Stimulated activated effector memory CD8-positive, alpha-beta T cell treated with anti-CD3 and anti-CD28 coated beads, Interleukin-12 subunit alpha, Interleukin-12 subunit beta, amount 100 ng/mL, for 72 hours (primary cell): ENCODE measurements at places on chromosomes 2 and 18.

DNA sequence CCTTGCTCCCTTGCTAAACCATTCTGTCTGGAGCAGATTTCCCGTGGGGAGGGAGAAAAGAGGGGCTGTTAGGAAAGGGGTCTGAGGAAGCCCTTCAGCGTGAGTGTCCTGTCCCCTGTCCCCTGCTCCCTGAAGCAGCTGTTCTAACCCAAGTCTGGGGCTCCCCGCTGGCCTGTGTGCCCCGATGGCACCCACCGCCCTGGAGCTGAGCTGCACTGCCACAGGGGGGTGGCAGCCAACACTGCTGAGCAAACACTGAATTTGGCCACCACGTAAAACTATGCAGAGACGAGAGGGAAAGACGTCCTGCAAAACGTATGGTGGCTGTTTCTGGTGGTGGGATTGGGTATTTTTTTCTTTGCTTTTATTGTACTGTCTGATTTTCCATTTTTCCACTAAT is 17.9 kb downstream of the KCNG2 start:
- no peak for DNase-seq

DNA sequence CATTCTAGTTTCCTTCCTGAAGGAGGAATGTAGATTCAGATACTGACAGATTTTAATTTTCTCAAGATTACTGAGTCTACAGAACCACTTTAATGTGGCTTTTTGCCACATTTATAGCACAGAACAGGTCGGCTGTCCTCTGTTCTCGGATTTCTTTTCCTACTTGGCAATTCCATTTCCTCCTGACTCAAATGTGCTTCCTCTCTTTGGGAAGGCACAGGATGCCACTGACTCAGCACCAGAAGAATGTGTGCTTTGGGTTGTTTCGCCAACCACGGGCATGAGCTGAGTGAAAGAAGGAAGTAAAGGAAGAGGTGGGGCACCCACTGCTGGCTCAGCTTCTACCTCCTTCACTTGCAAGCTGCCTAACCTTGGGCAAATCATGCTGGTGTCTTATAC is 970.6 kb upstream of the ACVR2A start:
- DNase-seq: no peak

DNA sequence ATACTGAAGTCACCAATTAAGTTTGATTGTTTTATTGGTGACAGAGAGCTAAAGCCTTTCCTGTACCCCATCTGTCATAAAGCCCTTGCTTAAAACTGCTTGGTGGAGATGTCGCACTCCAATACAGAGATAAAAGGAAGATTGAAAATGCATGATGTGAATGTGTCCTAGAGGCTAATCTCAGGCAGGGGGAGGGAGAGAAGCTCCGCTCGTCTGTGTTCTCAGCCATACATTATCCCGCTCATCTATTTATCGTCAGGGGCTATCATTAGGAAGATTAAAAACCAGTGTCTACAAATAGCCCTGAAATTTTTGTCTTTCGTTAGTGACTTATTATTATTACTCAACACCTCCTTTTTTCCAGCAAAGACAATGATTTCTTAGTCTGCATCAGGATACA is 110.3 kb downstream of the CMPK2 start:
- no peak for DNase-seq

DNA sequence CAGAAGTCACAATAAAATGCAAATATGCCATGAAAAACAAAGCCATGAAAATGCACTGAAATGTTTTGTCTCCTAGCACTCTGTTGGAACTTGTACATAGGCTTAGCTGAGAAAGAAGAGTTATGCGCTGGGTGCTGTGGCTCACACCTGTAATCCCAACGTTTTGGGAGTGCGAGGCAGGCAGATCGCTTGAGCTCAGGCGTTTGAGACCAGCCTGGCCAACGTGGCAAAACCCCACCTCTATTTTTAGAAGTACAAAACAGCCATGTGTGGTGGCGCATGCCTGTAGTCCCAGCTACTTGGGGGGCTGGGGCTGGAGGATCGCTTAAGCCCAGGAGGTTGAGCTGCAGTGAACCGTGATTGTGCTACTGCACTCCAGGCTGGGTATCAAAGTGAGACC is 39.9 kb downstream of the IRS1 start:
- no peak for DNase-seq

- DNase-seq: no peak
Observed at GRCh38 chr2:10626837-10627236, 62.9 kb downstream of the NOL10 start.

DNA sequence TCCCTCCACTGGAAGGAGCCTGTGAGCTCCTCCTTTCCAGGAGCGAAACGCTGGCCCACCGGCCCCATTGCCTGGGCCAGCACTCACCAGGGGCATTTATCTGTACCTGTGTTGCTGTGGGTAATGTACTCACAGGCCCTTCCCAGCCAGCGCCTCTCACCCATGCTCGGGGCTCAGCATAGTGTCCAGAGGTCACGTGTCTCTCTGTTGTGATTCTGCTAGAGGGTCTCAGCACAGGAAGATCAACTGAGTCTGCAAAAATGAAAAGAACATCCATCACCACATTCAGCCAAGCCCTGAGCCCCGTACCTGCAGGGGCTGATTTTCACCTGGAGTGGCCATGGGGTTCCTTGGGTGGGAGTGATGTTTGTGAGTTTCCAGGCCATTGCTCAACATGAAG is 103.1 kb upstream of the TPO start:
- no peak for DNase-seq

DNA sequence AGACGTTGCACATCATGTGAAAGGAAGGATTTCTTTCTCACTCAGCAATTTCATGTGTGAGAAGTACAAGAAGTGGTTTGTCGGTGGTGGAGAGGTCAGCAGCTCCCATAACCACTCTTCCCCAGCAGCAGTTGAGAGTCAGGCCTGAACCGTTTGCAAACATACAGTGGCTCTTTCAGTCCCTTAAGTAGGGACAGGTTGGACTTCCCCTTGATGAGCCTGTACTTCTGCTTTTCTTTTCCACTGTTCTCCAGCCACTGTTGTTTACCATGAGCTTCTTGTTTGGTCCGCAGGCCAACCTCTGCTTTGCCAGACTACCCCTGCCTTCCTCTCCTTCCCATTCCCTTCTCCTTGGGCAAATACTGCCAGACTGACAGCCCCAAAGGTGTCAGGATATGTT is 391.3 kb upstream of the CELF4 start:
- DNase-seq: no peak

GRCh38 chr2:55302241-55302640 is 33.2 kb upstream of the MTIF2 start:
- no peak for DNase-seq

GRCh38 chr2:12714391-12715221 is 2.1 kb upstream of the TRIB2 start:
- peak; percentile 13 for DNase-seq

DNA sequence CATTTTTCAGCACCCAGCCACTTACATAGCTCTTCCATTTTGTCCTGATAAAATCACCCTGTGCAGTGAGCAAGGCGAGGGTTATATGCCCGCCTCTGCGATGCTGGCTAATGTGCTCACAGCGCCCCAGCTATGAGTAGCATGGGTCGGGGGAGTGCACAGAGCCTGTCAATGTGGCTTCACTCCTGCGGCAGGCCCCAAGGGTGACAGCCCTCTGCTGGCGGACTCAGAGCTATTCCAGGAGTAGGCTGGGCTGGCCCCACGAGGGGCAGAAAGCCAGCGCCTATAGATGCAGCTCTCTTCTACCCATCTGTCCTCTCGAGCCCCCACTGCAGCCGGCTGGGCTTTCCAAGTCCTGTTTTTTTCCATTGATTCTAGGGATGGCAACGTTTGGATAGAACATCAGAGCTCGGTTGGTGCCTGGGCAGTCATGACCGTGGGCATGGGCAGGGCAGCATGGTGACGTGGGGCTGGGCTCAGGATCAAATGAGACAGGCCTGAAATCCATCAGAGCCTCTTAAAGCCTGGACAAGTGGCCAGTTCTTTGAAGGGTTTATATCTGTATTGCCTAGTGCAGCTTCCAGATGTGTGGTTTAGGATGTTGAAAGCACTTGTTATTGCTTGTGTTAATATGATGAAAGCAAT is 134.7 kb downstream of the MCFD2 start:
- no peak for DNase-seq

DNA sequence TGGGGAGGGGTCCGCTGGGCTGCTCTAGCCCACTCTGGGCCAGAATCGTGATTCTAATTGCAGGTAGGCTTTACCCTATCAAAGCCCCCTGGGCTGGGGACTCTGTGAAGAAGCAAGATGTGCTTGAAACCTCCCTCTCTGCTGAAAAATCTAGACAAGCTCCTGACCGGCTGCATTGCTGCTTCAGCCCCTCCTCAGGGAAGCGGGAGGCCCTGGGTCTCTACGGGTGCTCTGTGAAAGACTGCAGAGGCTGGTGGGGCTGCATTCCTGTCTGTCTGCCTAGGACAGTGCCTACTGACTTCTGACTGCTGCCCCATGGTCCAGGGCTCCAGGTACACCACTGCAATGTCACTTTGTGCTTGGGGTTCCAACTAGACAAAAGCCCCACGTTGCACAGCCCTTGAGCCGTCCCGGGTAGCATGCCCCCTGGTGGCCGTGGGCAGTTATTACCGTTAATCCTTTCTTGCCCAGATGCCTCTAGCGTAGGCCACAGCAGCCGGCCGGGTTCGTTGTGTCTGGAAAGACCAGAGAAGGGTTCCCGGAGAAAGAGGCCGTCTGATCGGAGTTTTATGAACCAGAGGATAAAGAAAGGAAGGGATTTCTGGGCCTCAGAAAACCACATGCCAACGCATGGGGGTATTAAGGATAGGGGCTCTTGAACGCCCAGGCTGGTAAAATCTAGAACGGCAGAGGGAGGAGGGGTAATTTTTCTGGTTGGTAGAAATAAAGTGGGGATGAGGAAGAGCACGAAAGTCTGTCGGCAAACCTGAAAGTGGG is 15.9 kb upstream of the C1QL2 start:
- DNase-seq: peak; percentile 65

- no peak for DNase-seq
Observed at GRCh38 chr2:197706839-197707207, 1.7 kb downstream of the MARS2 start.
